ENCODE measurements at places on chromosomes 11 and 22. TPM values are rescaled to one million over a fixed set of nuclear protein-coding genes. Genes with fewer than 3 reads are reported as not detected.

The CDC42EP1 gene
- 20.7 TPM for total RNA-seq

The NCR3LG1 gene
- 2.0 TPM for total RNA-seq

The CD81 gene
- 528 TPM for total RNA-seq

The RHOD gene
- total RNA-seq: 68.5 TPM

The GLB1L3 gene
- total RNA-seq: not detected
